ENCODE measurements at places on chromosomes 16 and 17.

- no peak for DNase-seq
Observed at GRCh38 chr17:31579265-31579664, 187.8 kb downstream of the RAB11FIP4 start.

- no peak for DNase-seq
Observed at GRCh38 chr16:23195366-23195978, 12.9 kb downstream of the SCNN1G start.

- no peak for DNase-seq
Observed at GRCh38 chr17:78530675-78531074, 46.5 kb downstream of the DNAH17 start.

GRCh38 chr16:6104428-6104827 is 1006.8 kb upstream of the EEF2KMT start:
- no peak for DNase-seq

- no peak for DNase-seq
Observed at GRCh38 chr17:41739661-41740352, 5.4 kb upstream of the HAP1 start.

DNA sequence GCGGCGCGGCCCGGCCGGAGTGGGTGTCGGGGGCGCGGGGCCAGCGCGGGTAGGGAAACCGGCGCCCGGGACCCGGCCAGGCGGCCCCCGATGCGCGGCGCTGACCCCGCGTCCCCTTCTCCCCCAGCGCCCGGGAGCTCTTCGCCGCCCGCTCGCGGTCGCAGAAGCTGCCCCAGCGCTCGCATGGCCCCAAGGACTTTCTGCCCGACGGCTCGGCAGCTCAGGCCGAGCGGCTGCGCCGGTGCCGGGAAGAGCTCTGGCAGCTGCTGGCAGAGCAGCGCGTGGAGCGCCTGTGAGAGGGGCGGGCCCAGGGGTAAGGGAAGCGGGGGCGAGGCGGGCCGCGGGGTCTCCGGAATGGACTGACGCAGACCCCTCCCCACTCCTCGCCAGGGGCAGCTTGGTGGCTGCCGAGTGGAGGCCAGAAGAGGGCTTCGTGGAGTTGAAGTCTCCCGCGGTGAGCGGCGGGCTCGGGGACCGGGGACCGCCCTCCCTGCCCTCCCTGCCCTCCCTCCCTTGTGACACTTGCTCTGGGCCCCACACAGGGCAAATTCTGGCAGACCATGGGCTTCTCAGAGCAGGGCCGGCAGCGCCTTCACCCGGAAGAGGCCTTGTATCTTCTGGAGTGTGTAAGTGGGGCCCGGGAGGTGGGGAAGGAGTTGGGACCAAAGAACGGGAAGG is 430 bp downstream of the TSEN54 start:
- no peak for DNase-seq

DNA sequence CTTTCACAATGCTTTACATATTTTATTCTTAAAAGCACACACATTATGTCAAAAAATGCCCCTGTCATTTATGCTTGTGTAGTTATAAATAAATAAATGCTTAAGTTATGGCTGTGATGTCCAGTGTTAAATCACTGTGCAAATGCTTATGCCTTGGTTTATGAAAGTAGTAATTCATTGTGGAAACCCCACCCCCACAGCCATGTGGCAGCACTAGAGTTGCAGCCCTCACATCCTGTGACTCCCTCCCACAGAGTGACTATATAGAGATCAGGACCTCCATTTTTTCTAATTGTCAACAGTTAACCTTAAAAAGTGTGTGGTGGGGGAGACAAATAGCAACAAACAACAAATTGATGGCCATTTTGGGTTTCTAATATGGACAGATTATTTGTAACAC is 2.4 kb downstream of the SKAP1 start:
- DNase-seq, result no peak

DNA sequence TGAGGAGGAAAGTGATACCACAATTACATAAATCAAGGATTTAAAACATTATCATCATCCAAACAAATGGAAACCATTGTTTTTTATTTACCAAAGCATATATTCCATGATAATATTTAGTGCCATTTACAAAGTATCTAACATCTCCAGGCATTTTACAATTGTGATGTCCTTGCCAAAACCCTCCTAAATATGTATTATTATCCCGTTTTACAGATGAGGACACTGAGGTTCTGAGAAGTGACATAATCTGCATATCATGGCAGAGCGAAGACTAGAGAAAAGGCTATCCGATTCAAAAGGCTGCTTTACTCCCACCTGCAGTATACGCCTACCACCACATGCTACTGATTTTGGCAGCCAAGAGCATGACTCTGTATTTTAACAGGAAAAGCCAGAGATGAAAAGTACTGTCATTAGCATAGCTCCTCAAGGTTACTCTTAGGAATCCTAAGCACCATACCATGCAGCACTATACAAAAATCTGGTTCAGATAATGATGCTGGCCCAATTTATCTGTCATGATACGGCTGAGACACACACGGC is 301.4 kb downstream of the CA10 start:
- no peak for DNase-seq

DNA sequence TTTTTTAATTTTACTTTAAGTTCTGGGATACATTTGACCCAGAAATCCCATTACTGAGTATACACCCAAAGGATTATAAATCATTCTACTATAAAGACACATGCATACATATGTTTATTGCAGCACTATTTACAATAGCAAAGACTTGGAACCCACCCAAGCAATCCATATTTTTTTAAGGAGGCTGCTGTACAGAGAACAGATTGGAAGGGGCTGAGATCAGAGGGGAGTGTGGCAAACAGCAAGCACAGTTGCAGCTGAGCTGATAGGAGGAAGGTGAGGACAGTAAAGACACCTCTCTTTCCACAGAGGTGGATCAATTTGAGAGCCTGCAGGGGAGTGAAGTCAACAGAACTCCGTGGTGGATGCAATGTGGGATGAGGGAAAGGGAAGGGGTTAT is 10.2 kb upstream of the TMEM238L start:
- no peak for DNase-seq

- no peak for DNase-seq
Observed at GRCh38 chr17:50667259-50668024, 32.8 kb downstream of the ABCC3 start.

- DNase-seq, result no peak
Observed at GRCh38 chr16:86421995-86422394, 88.3 kb upstream of the FOXF1 start.

- DNase-seq, result no peak
Observed at GRCh38 chr17:44255915-44256314, 12.0 kb downstream of the SLC4A1 start.

DNA sequence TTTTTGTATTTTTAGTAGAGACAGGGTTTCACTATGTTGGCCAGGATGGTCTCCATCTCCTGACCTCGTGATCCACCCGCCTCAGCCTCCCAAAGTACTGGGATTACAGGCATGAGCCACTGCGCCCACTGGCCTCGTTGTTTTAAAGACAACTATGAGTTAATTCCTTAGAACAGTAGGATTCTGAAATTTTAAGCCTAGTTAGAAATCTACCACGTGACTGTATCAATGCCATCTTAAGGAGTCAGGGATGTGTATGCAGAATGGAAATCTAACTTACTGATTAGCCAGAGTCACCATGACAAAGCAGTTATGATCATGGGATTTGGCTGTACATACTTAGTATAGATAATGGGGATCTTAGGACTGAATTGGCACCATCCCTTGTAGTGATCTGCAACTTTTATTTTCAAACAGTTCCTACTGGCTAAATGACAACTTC is 2.8 kb downstream of the CEP20 start:
- no peak for DNase-seq
